SW480 (cell line): ENCODE measurements at places on chromosomes 7 and 10.

DNA sequence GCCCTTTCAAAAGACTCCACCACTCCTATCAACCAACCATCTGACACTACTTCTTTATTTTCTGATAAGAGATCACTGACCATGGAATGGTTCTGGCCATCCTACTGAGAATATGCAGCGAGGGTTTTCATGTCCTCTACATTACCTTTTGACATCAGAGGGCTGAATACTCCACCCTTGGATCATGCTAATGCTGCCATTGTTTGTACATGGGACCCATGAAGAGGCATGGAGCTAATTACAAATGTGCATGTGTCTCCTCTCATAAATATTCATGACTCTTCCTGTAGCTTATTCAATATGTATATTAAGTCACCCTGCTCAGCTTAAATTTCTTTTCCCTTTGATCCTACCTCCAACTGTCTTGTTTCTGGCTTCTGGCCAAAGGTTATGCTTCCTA is 1065.8 kb upstream of the GHITM start:
- peak; percentile 12 for DNase-seq

- no peak for DNase-seq
These were observed 121.3 kb downstream of the PPP1R3A start for GRCh38 chr7:113797420-113798010.

GRCh38 chr10:44334091-44334490 is 50.8 kb downstream of the CXCL12 start:
- no peak for DNase-seq

GRCh38 chr7:86939197-86939814 is 120.1 kb downstream of the ELAPOR2 start:
- DNase-seq: peak; percentile 88

GRCh38 chr10:125482637-125483036 is 200.3 kb downstream of the TEX36 start:
- no peak for DNase-seq

GRCh38 chr7:130356121-130356875 is 11.7 kb downstream of the CPA5 start:
- DNase-seq: peak; percentile 95

- no peak for DNase-seq
These were observed 483.9 kb upstream of the AUTS2 start for GRCh38 chr7:69114374-69114773.

GRCh38 chr10:124820121-124820520 is 18.5 kb downstream of the ABRAXAS2 start:
- DNase-seq: no peak

DNA sequence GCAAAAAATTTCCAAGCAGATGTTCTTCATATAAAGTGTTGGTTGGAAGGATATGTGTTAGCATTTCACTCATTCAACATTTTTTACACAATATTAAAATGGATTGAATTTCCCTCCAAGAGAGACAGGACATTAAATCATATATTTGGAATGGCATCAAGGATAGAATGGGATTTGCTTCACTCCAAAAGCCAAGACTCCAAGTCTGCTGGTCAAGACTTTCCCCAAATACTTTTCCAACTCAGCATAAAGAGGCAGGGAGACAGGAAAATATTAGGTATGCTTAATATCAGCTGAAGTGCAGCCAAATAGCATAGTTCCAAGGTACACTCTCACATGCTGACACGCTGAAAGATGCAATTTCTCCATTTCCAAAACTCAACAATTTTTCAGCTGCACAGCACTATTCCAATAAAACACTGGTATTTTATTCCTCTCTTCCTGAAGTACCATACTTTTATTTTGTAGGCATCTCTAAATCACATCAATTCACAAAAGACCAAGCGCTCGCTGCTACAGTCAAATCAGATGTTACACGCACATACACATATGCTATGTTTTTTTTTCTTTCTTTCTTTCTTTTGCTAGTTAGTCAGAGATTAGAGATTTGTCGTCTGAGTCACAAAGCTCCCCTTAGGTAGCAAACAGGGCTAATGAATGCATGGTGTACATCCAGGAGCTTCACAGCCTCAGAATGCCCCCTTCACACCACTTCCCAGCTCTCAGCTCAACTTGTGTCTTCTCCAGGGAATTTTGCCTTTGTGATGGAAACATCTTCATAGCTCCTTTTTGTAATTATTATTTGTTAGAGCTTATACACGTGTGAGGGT is 1033.8 kb upstream of the AUTS2 start:
- no peak for DNase-seq

DNA sequence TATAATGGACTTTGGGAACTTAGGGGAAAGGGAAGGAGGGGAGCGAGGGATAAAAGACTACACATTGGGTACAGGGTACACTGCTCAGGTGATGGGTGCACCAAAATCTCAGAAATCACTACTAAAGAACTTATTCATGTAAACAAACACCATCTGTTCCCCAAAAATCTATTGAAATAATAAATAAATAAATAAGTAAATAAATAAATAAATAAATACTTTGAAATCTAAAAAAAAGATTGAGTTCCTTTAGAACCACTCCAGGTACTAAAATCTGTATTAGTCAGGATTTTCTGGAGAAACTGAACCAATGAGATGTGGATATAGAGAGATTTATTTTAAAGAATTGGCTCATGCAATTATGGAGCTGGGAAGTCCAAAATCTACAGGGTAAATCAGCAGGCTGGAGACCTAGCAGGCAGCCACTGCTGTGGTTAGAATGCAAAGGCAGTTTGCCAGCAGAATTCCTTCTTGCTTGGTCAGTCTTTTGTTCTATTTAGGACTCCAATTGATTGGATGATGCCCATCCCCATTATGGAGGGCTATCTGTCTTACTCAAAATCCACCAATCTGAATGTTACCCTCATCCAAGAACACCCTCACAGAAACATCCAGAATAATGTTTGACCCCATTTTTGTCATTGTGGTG is 8.9 kb downstream of the IGFBP1 start:
- DNase-seq: no peak

DNA sequence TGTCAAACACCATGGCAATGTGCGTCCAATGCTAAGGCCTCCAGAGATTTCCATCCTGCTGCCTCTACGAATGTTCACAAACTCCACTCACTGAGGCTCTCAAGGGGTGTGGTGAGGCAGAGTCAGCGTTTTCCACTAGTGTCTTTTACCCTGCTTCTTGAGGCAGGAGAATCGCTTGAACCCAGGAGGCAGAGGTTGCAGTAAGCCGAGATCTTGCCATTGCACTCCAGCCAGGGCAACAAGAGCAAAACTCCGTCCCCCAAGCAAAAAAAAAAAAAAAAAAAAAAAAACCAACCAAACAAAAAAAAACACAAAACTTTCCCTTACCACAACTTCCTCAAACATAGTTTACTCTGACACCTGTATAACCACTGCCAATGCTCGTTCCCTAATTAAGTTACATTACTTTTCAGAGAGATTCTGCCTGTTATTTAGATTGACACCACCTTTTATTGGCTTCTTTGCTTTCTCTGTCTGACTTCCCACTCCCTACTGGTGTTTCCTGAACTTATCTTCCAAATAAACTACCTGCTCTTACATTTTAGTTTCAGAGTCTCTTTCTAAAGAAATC is 102.1 kb upstream of the ZNF746 start:
- no peak for DNase-seq

GRCh38 chr7:72462311-72462710 is 50.2 kb upstream of the CALN1 start:
- no peak for DNase-seq

DNA sequence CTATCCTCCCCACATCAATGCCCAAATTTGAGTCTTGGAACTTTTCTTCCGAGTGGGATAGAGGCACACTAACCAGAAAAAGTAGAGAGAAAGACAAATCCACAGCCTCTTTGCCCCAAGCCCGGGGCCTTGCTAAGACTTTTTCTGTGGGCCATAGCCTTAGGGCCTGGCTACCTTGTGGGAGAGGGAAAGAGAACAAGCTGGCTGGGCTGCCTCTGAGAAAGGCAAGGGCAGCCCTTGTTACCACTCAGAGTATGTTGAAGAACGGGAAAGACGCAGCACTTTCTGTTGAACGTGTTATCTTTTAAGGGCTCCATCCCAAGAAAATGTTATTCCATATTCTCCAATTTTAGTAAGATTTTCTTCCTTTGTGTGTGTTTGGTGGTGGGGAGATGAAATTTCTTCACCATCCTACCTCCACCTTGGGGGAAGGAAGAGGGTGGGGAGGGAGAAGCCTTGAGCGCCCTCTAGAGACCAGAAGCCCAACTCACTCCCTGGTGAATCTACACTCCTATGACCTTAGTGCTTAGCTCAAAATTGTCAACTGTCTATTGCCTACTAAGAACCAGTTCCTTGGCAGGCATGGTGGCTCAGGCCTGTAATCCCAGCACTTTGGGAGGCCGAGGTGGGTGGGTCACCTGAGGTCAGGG is 3.9 kb upstream of the NRF1 start:
- peak; percentile 28 for DNase-seq
